ENCODE measurements at places on chromosomes 6 and 20.

- no peak for DNase-seq
Measured at GRCh38 chr6:3306848-3307247, 48.1 kb downstream of the PSMG4 start.

DNA sequence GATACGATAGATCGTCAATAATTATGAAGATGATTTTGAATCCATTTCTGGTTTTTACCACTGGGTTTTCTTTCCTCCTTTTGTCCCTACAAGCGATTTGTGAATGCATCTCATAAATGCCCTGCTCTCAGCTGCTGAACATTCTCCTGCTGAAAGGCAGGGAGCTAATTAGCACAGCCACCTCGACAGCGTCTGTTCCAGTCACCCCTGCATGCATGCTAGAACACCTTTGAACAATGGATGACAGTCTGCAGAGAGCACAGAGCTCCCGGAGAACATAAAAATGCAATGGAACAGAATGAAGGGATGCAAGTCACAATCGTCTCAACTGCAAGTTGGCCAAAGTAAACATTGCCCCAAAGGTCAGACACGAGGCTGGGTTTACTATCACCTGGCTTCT, 105.8 kb downstream of the SLC35B3 start:
- DNase-seq = no peak

GRCh38 chr6:41595166-41595565, 43.1 kb upstream of the MDFI start:
- no peak for DNase-seq

- no peak for DNase-seq
Measured at GRCh38 chr6:113859349-113860180, 2.4 kb downstream of the MARCKS start.

- no peak for DNase-seq
Measured at GRCh38 chr6:127737768-127738167, 160.8 kb downstream of the C6orf58 start.

DNA sequence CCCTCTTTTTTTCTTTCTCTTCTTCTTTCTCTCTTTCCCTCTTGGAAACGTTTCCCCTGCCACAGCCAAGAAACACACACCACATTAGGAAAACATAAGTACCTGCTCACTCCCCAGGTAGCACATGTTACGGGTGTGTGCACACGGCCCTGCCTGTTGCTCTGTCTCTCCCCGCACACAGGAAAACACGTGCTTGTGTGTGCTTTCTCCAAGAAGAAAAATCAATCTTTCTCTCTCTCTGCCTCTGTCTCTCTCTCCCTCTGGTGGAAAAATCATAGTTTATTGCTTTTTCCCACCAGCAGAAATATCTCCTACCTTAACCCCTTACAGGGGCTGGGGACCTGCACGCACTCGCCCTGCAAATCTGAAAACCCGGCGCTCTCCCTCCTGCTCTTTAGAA, 102.3 kb downstream of the EDN3 start:
- DNase-seq = no peak

- no peak for DNase-seq
Measured at GRCh38 chr20:63128956-63129355, 87.0 kb downstream of the YTHDF1 start.
